T-helper 2 cell treated with Interferon-gamma antibody and Interleukin-4, amounts not matched to agents 100 ng/mL and 5 ng/mL, for 36 hours (primary cell): ENCODE measurements at places on chromosomes 2 and 18. TPM values are rescaled to one million over a fixed set of nuclear protein-coding genes. Genes with fewer than 3 reads are reported as not detected.

The RAX gene
- total RNA-seq = not detected in 2 replicates

The PLCD4 gene
- total RNA-seq = 0.30 and 0.48 TPM in 2 replicates

The UGT1A10 gene
- total RNA-seq = not detected in 2 replicates

The CAVIN2 gene
- not detected in 2 replicates for total RNA-seq

The CXCR2 gene
- 0.39 and 1.3 TPM in 2 replicates for total RNA-seq

The DSG4 gene
- not detected in 2 replicates for total RNA-seq

The FAM237A gene
- total RNA-seq = not detected in 2 replicates

The SERPINB11 gene
- total RNA-seq = not detected in 2 replicates
